Frontal cortex (tissue), 4 donors: ENCODE measurements at places on chromosomes 6 and 20.

GRCh38 chr6:146913842-146914488 lies 290.3 kb upstream of the STXBP5 start:
- no peak for DNase-seq

DNA sequence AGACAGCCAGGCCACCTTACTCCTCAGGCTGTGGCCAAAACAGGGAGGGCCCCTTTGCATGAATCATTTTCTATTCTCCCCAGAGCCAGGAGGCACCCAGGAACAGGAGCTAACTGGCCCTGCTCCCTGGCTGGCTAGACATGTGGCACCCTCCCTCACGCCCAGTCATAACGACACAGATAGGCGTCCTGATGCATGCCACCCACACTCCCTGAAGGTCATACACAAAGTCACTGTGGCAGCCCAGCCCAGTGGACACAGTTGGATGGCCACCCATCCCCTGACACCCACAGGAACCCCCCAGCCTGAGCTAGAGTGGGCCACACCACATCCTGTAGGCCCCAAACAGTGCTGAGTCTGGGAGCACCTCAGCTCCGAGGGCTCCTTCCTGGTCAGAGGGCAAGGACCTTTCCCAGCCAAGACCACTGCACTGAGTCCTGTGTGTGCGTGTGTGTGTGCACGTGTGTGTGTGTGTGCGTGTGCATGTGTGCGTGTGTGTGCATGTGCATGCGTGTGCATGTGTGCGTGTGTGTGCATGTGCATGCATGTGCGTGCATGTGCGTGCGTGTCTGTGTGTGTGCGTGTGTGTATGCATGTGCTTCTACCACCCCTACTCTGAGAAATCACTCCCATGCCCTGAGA lies 21.6 kb downstream of the TFEB start:
- no peak for DNase-seq

- no peak for DNase-seq
Observed at GRCh38 chr6:32912951-32913350, 27.9 kb downstream of the HLA-DMB start.

DNA sequence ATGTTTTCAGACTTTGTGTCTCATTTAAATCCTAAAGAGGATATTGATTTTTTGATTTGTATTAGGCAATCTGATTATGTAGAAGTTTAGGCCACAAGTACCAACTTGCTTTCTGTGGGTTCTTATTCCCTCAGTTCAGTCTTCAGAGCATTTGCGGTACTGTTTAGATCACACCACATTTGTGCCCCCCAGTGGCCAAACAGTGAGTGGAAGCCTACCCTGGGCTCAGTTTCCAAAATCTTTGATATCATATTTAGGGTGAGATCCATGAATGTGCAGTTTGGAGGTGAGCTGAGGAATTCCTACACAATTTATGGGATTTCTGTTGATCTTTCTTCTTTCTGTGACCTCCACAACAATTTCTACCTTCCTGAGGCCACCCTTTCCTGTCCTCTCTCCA lies 92.3 kb upstream of the FUT9 start:
- no peak for DNase-seq

GRCh38 chr6:27140999-27141528 lies 106.4 kb upstream of the PRSS16 start:
- no peak for DNase-seq

GRCh38 chr6:40695750-40696415 lies 108.7 kb upstream of the LRFN2 start:
- DNase-seq: no peak

- DNase-seq: peak; percentile 49
Observed at GRCh38 chr6:99588618-99589289, 17.9 kb upstream of the PRDM13 start.

- no peak for DNase-seq
Observed at GRCh38 chr6:155011809-155012291, 16.7 kb downstream of the TIAM2 start.
